ENCODE measurements at places on chromosomes 1 and 21.

DNA sequence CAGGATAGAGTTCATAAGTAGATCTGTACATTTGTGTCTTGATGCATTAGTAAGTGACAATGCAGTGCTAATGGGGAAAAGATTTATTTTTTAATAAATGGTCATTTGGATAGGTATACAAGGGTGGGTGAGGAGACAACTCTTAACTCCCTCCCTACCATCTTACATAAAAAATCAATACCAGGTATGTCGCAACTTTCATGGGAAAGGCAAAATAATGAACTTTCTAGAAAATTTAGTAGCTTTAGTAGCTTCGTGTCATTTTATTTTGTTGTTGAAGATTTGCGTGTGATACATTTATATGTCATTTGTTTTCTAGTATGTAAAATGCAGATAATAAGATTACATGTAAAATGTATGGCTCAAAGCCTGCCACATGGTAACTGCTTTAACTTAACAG lies 310.8 kb downstream of the RYR2 start:
- DNase-seq, result no peak

DNA sequence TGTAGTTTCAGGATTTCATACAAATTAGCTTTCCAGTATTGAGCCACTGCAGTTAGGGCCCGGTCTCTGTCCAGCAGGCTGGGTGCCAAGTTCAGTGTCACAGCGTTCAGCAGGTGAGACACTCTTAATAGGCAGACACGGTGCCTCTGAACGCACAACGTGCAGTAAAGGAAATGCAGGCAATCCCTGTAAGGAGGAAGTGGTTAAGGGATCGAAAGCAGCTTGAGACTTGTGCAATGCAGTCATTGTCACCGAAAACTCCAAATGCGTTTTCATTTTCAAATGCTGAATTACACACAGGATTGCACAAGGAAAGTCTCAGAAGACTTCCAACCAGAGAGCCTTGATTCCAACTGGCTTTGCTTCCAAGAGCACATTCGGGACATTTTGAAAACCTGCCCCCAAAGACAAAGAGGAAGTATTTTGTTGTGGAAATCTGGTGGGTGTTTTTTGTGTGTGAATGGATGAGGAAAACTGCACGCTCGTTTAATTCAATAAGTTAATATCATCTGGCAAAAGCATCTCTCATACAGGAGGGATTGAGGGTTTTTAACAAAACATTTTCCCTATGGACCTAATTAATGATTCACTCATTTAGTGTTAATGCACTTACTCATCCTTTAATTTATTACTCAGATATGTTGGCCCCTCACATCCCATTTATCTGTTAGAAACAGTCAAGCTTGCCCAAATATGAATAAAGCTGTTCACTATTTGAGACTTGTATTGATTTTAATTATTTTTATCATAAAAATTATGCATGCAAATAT lies 61.6 kb downstream of the PTGS2 start:
- DNase-seq, result peak; percentile 60

- DNase-seq, result no peak
Measured at GRCh38 chr1:54378874-54379554, 27.2 kb downstream of the SSBP3 start.

- DNase-seq, result peak; percentile 69
Measured at GRCh38 chr1:55262822-55263221, 47.7 kb upstream of the USP24 start.

DNA sequence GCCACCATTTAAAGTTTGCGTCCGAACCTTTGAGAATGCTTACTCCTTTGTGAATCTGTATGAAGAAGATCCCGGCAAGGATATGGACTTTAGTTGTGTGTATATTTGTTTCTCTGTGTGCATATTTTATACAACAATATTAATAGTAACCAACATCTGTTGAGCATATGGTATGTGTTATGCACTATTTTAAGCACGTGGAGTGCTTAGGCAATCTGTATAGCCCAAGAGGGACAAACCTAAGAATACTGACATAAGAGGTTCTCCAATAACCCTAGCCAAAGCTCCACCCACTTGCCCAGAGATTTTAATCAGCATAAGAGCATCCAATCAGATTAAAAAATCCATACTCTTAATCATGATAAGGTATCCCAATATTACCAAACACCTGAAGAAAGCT lies 92.7 kb downstream of the MAB21L3 start:
- DNase-seq, result no peak

All from adipocyte (in vitro differentiated cells).